Activated T-cell treated with anti-CD3 and anti-CD28 coated beads, Interleukin-2, amount 50 U/mL, for 48 hours (primary cell): ENCODE measurements at places on chromosomes 2 and 18.

- no peak for DNase-seq
Observed at GRCh38 chr2:240446664-240447175, 11.3 kb downstream of the GPC1 start.

GRCh38 chr18:32326450-32327308, 136.8 kb downstream of the MEP1B start:
- DNase-seq: no peak

DNA sequence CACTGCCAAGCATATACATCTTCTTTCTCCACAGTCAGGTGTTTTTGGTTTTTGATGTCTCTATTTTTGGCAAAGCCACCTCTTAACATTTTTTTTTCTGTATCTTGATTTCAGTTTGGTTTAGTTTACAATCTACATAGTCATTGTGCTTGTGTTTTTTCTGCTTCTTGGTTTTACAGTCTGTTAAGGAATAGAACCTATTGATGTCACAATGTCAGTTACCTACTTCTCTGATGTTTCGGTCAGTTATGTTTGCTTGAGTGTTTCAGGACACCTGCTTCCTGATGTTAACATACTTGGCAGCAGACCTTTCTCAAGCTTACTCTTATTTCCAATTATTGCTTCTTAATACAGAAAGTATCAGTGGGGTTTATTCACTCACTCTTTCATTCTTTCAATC, 253.3 kb downstream of the SPAG16 start:
- DNase-seq: no peak

- DNase-seq: no peak
Observed at GRCh38 chr2:98149333-98149697, 62.3 kb downstream of the VWA3B start.

DNA sequence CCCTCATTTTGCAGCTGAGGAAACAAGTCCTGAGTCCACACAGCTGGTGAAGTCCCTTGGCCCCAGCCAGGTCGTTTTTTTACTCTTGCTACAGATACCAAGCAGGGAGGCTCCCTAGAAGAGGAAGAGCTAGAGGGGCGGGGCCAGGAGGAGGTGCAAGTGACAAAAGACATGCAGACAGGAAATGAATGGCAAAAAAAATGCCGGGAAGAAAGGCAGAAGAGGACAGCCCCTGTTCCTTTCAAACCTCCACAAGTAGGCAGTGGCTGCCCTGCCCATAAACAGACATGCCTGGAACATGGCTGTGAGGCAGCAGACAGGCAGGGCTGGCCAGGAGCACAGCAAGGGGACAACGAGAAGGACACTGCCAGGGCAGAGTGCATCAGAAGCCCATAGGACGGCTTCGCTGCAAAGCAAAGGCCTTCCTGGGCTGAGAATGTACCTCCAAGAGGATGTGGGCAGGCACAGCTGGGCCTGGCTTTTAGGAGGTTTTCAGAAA, 108.7 kb downstream of the ZBTB7C start:
- no peak for DNase-seq

DNA sequence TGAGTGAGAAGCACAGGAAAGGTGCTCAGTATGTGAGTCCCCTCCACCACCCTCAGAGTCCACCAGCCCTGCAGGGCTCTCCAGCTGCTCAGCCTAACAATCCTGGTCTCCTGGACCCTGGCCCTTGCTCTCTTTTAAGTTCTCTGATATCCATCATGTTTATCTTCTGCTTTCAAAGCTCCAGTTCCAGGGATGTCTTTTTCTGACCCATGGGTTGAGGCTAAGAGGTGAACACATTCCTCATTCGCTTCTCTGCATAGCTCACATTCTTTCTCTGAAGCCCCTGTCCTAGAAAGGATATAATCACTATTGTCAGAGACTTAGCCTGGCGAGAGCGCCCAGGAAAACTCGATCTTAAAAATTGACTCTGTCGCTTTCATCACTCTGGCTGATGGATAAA, 86.4 kb downstream of the ARL4C start:
- no peak for DNase-seq

GRCh38 chr18:68721681-68722583, 7.0 kb upstream of the TMX3 start:
- no peak for DNase-seq

GRCh38 chr18:63132819-63133200, 186.8 kb downstream of the BCL2 start:
- no peak for DNase-seq

GRCh38 chr2:164710837-164711765, 89.8 kb upstream of the GRB14 start:
- DNase-seq: no peak

DNA sequence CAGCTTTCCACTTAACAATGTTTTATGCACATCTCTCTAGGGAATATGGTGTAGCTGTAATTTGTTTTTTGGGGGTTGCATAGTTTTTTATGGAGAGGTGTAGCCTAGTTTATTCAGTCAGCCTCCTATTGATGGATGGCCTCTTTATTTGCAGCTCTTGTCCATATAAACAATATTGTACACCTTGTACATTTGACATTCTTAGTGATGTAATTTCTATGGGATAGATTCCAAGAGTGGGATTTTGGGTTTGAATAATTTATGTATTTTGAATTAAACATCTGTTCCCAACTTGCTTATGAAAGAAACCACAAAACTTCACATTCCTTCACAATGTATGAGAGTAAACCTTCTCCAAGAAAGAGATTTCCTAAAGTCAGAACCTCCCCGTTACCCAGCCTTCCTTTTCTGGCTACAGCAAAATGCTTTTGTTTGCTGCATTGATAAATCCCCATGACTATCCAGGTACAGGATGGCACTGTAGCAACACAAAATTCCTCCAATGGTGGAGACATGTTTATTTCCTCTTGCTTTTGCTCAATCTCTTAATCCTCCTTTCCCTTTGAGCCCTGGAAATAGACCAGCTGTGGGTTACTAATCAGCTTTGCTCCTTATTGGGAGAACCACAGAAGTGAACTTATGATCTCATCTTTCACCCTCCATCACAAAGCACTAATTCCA, 58.4 kb upstream of the GALR1 start:
- DNase-seq: no peak

- peak; percentile 77 for DNase-seq
Observed at GRCh38 chr18:54284981-54285785, 15.9 kb downstream of the POLI start.

DNA sequence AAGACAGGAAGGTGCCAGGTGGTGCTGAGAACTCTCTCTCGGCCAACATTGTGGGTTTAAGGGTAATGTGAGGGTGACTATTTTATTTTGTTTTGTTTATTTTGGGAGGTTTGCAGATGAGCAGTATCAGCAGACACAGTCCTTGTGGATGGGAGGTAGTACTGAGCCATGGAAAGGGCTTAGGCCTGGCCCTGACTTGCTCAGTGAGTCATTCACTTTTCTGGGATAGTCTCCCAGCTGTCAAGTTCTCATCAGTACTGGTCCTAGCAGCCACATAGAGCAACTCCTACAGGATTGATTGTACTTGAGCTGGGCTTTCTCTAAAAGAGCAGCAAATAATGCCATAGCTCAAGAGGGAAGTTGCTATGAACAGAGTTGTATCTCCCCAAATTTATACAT, 175.2 kb downstream of the LOXHD1 start:
- DNase-seq: no peak

DNA sequence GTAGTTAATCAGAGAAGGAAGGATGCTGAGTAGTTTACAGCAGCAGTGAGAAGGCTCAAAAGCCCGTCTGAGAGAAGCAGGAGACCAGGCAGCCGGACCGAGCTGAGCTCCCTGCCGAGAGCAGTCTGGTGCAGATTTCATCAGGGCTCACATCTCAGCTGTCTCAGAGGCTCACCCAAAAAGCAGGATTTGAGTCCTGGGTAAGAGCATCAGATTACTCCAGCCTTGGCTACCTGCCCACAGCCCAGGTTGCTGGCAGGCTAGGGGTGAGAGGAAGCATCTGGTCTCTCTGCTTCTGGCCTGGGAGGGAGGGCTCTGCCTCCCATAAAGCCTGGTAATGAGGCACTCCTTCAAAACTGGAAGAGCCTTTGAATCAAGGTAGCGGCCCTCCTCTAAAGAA, 140.5 kb downstream of the ST6GAL2 start:
- DNase-seq: no peak

DNA sequence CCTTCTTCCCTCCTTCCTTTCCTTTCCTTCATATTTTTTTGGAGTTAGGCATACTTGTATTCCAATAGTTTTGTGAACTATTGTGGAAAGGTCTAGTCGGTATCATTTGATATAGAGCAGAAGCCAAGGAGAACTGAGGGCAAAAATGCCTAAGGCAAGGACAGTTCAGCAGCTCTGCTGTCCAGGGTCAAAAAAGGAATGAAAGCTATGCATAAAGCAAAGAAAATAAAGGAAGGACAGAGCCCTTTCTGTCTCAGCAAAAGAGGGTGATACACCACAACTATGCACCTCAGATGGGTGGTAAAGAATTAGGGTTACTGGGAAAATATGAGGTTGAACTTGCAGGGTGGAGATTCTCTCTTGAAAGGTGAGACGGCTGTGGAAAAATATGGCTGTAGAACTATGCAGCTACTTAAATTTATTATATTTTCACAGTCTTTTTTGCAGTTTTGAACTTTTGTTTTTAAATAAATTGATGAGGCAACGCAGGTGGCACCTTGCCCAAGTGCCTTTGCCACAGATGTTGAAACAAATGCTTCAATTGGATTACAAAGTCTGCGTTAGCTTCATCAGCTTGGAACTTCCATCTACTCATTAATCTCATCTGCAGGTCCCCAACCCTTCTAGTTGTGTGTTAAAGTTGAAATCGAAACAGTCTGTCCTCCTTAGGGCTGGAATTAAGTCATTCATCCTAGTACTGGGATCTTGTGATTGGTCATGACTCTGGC, 20.8 kb downstream of the LHCGR start:
- no peak for DNase-seq

- no peak for DNase-seq
Observed at GRCh38 chr2:207133820-207134519, 31.8 kb downstream of the KLF7 start.

DNA sequence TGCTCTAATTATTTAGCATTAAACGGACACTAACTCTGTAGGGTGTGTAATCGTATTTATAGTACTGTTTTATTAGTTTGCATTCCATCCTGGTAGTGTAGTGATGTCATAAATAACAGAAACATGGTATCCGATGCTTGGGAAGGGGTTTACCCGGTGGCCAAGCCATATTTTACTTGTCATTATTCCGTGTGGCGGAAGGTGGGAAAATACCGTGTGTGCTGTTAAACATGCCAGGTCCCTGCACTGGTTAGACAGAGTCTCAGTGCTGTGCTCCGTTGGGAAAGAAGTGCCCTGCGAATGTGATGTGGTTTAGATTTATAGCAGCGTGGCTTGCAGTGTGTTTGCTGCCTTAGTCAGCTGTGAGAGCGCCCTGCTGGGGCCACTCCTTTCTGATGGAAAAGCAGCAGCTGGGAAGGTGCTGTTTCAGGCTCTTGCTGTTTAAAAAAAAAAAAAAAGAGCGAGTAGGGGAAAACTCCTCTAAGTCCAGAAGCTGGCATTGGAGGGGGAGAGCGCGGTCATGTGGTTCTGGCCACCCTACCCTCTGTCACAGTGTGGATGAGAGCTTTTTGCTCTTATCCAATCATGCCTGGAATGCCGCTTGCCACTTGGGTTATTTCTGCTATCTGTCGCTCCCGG, 211.0 kb downstream of the NEDD4L start:
- DNase-seq: no peak

GRCh38 chr2:134234535-134234934, 19.3 kb upstream of the MGAT5 start:
- DNase-seq: no peak

DNA sequence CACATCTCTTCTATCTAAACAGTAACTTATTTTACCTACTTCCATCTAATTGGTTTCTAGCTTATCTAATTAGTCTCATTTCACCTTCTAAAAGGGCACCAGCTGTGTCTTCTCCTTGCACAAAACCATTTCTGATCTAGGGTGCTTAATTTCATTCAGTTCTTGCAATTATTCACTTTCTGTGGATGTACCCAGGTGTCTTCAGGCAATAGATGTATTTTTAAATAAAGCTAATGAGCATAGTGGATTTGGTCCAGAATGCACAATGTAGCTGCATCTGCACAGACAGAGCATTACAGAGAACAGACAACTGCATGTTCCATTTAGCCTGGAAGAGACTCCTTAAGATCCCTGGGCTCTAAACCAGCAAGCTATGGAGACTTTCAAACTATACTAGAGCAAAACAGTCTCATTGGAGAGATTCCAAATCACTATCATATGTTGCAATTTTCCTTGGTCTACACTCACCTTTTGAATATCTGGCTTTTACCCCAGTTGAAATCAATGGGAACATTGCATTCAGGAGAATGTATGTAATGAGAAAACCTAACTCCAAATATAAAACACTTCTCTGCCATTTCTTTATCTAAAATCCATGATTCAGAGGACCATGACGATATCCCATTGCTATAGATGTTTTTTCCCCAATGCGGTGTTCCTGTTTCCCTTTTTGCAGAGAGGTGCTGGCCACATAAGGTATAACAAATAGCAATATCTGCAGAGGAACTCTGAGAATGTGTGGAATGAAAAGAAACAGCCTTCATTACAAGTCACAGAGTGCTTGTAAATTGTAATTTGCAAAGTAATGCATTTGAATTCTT, 3.5 kb upstream of the RFX8 start:
- DNase-seq: no peak

GRCh38 chr18:13521418-13521817, 204.9 kb downstream of the FAM210A start:
- no peak for DNase-seq

DNA sequence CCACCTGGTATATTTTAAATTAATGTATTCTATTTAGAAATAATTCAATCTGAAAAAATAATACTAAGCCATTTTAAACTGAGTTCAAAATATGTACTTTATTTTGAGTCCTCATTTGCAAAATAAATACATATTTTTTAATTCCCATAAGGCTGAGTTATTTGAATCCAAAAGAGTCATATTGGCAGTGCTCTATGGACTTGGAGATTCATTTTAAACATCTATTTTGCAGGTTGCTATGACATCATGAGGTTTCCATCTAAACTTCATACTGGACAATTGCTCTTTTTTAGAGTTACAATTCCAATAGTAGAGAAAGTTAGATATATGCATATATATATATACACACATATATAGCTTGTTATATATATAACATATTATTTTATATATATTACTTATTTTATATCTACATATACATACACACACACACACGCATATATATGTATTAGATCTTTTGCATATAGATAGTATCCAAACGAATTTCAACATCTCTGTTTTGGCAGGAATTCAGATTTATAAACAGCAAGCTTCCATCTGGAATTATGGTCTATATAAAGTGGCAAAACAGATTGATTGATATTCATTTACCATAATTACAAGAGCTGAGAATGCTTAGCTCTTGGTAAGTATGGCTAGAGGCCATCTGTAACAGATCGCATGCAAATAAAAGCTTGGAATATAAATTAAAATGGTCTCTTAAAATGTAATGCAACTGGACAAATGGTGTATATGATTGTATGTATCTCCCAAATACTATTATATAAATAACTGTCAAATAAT, 34.9 kb downstream of the NOL4 start:
- no peak for DNase-seq
